ENCODE measurements at places on chromosomes 16 and 17. TPM values are rescaled to one million over a fixed set of nuclear protein-coding genes. Genes with fewer than 3 reads are reported as not detected.

GRCh38 chr17:16191604-16192003 is 23.7 kb downstream of the NCOR1 start:
- peaks cover 12% of the 10 kb centered on the region for H3K36me3 ChIP-seq
- no peak for DNase-seq
- no peak overlapping the region for H3K27ac ChIP-seq
- H3K27me3 ChIP-seq, result no peaks in the 10 kb centered on the region
- peaks cover 5% of the 10 kb centered on the region for H3K4me1 ChIP-seq

DNA sequence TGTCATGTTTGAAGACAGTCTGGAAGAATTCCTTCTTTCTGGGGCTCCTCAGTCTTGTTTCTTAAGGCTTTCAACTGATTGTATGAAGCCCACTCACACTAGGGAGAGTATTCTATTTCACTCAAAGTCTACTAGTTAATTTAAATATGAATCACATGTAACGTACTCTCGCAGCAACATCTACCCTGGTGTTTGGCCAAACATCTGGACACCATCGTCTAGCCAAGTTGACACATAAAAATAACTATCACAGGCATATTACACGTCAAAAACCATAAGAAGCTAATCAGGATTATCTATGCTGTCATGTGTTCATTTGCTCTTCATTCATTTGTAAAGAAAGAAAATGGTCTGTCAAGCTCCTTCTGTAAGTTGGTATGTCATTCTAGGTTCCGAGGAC is 787.4 kb downstream of the KCNJ2 start:
- DNase-seq, result no peak
- H3K27ac ChIP-seq, result no peak overlapping the region
- no peak overlapping the region for H3K4me3 ChIP-seq

HOXB13 gene
- 0.05 TPM for total RNA-seq

ZNF423 gene
- 0.64 TPM for total RNA-seq

DNA sequence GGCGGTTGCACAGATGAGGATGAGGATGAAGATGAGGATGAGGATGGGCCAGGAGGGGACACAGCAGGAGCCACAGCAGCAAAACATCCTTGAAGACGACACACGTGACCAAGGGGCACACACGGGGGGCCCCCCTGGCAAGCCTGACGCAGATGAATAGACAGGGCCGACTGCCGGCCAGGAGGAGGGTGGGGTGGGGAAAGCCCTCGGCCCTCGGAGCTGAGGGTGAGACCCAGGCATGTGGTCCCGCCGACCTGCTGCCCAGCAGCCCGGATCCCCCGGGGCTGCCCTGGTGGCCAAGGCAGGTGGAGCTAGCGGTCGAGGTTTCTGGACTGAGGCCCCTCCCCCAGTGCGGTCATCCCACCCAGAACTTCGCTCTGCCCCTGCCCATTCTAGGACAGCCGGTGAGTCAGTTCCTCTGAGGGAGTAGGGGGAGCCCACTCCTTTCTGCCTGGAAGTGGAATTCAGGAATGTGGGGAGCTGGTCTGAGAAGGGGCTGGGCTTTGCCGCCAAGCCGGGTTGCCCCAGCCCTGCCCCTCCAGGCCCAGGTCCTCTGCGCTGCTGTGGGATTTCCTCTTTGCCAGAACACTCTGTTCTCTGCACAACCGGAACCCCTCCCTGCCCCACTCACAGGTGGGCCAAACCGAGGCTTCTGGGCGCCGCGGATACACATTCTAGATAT is 9.9 kb downstream of the CYGB start:
- H3K27ac ChIP-seq, result no peak overlapping the region
- H3K27me3 ChIP-seq, result no peaks in the 10 kb centered on the region
- H3K4me3 ChIP-seq, result no peak overlapping the region

GRCh38 chr16:49661465-49662187 is 194.3 kb downstream of the ZNF423 start:
- H3K4me1 ChIP-seq, result no peaks in the 10 kb centered on the region
- H3K4me3 ChIP-seq, result no peak overlapping the region
- DNase-seq, result no peak
- H3K27ac ChIP-seq, result no peak overlapping the region

- no peak overlapping the region for H3K4me3 ChIP-seq
- no peak for DNase-seq
- H3K27me3 ChIP-seq, result no peaks in the 10 kb centered on the region
- H3K27ac ChIP-seq, result no peak overlapping the region
- peaks cover 34% of the 10 kb centered on the region for H3K4me1 ChIP-seq
- H3K36me3 ChIP-seq, result peaks cover 8% of the 10 kb centered on the region
These were observed 14.0 kb downstream of the UBE2O start for GRCh38 chr17:76438906-76439305.

- no peaks in the 10 kb centered on the region for H3K4me1 ChIP-seq
- DNase-seq, result no peak
- H3K4me3 ChIP-seq, result no peak overlapping the region
- H3K27ac ChIP-seq, result no peak overlapping the region
- no peaks in the 10 kb centered on the region for H3K36me3 ChIP-seq
- no peaks in the 10 kb centered on the region for H3K27me3 ChIP-seq
These were observed 410.5 kb downstream of the WWOX start for GRCh38 chr16:78509965-78510364.

- no peak overlapping the region for H3K27ac ChIP-seq
- no peak for DNase-seq
These were observed 35.4 kb downstream of the MRC2 start for GRCh38 chr17:62662855-62663254.

KRTAP4-1 gene
- not detected for total RNA-seq

All from GM12878 (cell line).